Fibroblast of skin of left biceps (primary cell): ENCODE measurements at places on chromosomes 4 and X.

- DNase-seq = no peak
Measured at GRCh38 chrX:69543572-69543971, 39.4 kb downstream of the NALF2 start.

DNA sequence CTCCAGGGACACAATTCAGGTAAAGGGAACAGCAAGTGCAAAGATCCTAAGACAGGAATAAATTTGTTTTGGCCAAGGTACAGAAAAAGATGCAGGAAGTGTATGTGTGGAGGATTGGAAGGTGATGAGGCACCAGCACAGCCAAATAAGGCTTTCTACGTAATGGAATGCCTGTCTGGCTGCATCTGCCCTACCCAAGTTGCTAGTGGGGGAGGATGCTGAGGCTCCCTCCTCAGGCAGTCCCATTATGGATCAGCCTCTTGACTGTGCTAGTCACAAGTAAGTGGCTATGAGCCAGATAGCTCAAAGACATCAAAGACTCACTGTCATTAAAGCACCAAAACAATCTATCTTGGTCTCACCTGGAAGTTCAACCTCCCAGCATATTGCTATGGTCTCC, 300.9 kb upstream of the FAT4 start:
- no peak for DNase-seq

GRCh38 chrX:15215366-15215765, 54.5 kb downstream of the ASB9 start:
- no peak for DNase-seq

- DNase-seq = no peak
Measured at GRCh38 chr4:73867783-73868182, 1.4 kb upstream of the CXCL1 start.

- peak; percentile 75 for DNase-seq
Measured at GRCh38 chrX:78650906-78651437, 8.2 kb downstream of the RTL3 start.

GRCh38 chr4:115428455-115428854, 315.0 kb upstream of the NDST4 start:
- no peak for DNase-seq

- DNase-seq = peak; percentile 12
Measured at GRCh38 chr4:173794662-173795061, 264.6 kb upstream of the HAND2 start.

DNA sequence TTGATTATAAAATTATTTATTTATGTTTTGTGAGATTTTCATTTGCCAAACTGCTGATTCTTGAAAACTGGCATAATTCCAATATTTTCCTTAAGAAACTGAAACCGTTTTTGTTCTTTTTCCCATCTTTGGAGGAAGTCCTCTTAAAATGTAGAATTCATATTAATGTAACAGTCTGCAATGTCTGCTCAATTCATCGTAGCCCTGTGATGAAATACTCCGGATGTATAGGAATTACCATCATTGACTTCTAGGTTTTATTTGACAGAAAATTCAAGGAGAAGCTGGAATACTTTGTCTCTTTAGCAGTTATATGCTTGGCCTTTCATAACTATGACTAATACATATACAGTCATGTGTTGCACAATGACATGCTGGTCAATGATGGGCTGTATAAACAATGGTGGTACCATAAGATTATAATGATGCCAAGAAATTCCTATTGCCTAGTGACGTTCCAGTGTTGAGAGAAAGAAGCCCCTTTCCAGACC, 185.0 kb upstream of the GPRIN3 start:
- DNase-seq = peak; percentile 35

DNA sequence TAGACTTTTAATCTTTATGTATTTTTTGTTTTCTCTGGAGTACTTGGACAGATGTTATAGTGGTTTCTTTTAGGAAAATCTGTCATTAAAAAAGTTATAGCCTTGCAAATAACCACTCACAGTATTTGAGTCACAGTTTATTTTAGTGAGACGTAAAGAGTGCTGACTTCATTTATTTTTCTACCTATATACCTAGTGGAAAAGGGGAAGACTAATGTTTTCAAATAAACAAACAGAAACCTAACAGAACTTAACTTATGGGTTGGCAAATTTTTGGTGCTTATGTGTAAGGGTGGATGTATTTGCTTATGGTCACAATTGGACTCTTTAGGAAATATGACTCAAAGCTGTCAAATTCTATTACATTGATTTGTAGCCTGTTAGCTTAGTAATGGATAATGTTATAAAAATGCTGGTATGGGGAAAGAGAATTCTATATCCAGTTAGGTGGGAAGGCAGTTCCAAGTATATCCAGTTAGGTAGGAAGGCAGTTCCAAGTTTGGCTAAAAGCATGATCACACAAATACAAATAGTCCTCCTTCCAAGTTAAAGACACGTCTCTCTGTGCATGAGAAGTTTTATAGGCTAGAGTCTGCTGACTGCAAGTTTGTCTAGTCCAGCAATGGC, 61.9 kb downstream of the SLC9A6 start:
- no peak for DNase-seq

- DNase-seq = no peak
Measured at GRCh38 chrX:115560211-115560977, 580 bp upstream of the PLS3 start.

DNA sequence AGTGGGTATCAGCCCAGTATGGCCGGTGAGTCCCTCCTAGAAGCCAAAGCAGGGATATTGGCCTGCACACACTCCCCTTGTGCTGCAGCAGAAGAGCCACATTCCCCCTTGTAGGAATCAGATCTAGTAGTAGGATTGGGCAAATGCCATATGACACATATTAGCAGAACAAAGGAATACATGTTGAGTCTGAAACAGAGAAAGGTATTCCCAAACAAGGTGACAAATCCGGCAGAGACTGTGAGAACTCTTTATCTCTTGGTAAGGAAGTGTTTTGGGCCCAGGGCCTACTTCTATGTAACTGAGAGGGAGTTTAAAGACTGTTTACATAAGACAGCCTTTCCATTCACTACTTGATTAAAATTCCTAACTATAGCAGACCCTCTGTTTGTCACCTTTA, 1382.0 kb downstream of the FAM133A start:
- DNase-seq = no peak

- no peak for DNase-seq
Measured at GRCh38 chr4:83013420-83013867, 2.8 kb upstream of the LIN54 start.

GRCh38 chr4:41542526-41543275, 4.7 kb downstream of the LIMCH1 start:
- DNase-seq = no peak

- DNase-seq = peak; percentile 61
Measured at GRCh38 chr4:156638925-156639605, 332.5 kb downstream of the PDGFC start.

DNA sequence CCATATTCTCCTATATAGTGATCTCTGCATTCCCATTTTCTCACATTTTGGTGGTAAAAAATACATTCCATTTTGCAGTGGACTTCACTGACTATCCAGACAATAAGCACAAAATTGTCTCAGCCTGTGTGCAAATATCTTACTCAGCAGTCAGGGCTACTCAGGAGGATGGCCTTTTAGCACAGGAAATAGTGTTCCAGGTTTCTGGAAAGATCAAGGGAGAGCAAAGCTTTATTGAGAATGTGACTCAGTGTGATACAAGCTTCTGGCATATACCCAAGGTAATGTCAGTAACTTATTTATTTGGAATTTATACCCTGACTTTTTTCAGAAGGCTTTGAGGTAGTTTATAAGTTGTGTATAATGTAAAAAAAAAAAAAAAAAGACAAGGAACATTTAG, 233.4 kb downstream of the TEX13A start:
- peak; percentile 1 for DNase-seq

DNA sequence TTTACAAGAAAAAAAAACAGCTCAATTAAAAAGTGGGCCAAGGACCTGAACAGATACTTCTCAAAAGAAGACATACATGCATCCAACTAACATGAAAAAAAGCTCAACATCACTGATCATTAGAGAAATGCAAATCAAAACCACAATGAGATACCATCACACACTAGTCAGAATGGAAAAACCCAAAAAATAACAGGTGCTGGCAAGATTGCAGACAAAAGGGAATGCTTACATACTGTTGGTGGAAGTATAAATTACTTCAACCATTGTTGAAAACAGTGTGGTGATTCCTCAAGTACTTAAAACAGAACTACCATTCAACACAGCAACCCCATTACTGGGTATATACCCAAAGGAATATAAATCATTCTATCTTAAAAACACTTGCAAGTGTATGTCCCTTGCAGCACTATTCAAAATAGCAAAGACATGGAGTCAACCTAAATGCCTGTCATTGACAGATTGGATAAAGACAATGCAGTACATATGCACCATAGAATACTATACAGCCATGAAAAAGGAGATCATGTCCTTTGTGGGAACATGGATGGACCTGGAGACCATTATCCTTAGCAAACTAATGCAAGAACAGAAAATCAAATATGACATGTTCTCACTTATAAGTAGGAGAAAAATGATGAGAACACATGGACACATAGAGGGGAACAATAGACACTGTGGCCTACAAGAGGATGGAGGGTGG, 97.6 kb downstream of the RAB28 start:
- DNase-seq = no peak

DNA sequence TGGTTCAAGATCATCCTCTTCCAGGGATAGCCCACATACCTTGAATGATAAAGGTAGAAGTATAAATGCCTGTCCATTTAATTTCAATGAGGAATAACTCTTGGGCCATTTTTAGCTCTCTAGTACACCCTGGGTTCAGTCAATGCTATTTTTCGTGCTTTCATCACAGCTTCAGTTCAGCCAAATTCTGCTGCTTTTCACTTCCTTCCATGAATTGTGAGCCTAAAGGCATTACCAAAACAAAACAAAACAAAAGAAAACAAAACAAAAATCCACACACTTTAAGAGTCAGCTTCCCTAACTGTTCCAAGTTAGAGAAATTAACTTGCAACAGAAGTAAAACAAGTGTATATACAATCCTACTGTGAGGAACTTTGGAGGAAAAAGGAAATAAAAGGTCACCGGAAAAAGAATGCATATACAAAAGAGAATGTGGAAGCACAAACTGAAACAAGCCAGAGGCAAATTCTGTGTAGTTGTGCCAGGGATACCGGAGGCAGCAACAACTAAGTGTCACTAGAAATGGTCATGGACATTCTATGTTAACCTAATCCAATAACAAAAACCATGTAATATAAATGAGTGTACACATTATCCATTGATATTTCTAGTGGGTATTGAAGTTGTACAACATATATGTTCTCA, 423.1 kb downstream of the KCTD8 start:
- DNase-seq = no peak

DNA sequence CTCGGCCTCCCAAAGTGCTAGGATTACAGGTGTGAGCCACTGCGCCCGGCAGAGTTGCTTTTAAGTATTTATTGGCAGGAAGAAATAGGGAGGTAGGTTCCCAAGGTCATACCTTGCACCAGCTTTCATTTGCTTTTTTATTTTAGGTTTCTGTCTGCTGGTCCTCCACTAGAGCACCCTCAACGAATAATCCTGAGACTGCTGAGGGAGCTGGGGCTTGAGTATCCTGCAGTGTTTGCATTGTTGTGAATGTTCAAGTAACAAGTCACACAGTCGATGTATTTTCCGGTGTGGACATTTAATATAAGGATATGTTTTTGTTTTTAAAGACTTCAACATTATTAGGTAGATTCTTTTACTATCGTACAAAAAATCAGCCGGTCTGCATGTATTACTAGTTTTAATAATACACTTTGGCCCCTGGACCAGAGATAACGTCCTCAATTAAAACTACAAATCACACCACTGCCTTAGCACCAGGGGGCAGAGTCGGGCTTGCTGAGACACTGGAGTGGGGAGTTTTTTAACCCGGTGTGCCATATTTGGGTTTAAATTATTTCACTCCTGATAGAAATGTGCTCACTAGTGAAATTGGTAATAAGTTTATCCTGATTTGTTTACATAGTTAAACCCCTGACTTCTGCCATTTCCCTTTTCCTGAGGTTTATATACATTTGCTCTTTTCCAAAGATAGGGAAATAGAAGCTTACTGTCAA, 11.6 kb downstream of the SMIM20 start:
- no peak for DNase-seq

- no peak for DNase-seq
Measured at GRCh38 chr4:5423670-5424069, 284.7 kb downstream of the EVC2 start.

- DNase-seq = no peak
Measured at GRCh38 chrX:7133050-7133440, 14.5 kb upstream of the STS start.

DNA sequence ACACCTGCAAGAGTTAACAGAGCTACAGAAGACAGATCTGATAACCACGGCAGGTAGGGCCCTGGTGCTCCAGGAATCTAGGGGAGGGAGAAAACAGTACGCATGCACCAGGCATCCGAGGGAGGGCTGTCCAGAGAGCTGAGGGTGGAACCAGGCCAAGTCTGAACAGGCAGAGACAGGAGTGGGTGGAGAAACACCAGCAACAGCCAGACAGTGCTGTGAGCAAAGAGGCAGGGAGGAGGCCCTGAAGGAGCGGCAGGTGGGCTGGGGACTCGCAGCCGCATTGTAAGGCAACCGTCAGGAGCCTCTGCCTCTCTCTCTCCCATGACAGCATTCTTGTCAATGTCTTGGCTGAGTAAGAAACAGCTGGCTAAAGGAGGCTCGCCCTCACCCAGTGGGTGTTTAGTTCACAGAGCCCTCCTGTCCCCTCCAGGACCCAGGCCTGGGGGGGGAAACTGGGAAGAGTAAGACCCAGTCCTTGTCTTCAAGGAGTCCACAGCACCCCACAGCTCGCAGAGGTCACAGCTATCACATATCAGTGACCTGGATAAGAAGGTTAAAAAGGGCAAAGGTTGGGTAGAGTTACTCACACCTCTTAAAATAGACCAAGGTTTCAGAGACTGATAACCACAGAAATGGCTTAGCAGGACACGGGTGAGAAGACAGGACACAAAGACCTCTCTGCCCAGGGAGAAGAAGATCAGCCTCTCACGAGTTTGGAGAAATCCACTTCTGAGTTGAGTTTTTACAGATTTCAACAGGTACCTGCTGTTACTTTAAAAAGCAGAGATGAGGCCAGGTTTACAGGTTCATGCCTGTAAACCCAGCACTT, 10.5 kb downstream of the ACSL1 start:
- DNase-seq = no peak

DNA sequence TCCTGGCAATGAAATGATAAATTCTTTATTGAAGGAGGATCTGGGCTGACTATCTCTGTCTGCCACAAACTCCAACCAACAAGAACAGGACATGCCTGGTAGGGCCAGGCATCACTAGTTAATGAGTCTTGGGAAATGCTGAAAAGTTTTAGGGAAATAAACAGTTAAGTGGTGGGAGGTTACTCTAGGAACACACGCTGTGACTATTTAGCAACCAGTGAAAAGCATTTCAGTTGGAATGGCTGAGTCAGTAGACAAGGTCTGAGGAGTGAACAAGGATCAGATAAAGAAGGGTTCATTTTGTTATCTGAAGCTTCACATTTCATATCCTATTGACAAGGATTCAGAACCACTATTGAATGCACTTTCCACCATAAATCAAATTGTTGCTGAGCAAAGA, 394.9 kb upstream of the BOD1L1 start:
- no peak for DNase-seq

DNA sequence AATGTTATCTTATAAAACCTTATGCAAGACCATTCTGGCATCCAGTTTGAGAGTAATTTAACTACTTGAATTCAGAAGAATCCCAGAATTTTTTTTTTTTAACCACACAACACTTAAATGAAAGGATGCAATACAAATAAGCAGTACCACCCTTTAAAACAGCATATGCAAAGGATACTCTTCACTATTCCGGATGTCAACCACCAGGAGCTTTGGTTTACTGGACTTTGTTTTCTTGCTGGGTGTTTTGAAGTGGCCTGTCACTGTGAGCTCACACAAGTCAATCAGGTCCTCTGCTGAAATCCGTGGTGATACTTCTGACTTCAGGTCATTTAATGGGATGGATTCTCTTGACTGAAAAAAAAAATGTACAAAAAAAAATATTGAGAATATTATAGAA, 200.0 kb downstream of the TBCK start:
- no peak for DNase-seq

GRCh38 chr4:1395941-1396805, 10.1 kb downstream of the NKX1-1 start:
- DNase-seq = no peak
